ENCODE measurements at places on chromosomes 12 and 14. TPM values are rescaled to one million over a fixed set of nuclear protein-coding genes. Genes with fewer than 3 reads are reported as not detected.

DNA sequence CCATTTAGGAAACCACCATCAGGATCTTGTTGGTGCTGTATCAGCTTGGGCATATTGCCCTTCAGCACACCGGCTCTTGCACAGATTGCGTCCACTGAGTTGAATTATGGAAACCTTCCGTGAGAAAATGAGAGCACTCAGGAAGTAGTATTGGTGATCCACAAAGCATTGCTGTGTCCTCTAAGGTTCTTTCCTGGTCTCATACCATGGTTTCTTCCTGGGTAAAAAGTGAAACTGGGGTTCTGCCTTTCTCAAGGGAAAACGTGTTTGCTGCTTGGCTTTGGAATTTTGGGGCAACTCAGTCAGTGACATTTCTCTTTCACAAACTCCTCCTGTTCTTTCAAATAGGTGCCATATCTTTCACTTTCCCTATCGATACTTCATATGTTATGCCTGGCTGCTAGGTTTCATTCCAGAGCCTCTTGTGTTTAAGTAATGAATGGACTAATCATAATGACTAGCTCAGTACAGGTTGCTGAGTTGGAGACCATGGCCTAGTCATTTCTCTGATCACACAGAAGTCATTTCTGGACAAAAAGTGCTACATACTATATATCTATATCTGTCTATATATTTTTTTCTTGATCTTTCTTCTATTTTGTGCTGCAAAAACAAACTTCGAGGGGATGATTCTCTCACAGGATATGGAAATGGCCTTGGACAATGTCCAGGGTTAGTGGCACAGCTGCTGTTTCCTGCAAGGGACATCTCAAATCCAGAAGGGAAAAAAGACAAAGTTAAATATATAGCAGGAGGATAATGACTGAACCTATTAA, 423.4 kb downstream of the ZFP36L1 start:
- no peak for DNase-seq

DNA sequence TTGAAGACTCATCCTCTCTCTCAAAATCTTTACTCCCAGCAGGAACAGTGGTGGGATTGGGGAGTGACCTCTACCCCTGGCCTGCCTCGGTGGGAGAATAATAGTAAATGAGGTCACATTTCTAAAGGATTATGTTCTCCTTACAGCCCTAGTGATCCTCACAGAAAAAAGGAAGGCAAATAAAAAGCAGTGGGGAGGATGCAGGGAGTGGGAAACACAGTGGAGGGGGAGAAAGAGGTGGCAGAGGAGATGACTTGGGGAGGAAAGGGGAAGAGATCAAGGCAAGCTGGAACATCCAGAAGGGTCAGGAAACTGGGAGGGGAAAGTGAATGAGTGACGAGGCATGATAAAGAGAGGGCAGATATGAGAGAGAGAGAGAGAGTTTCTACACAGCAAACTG, 8.3 kb upstream of the SYNDIG1L start:
- DNase-seq, result no peak

DNA sequence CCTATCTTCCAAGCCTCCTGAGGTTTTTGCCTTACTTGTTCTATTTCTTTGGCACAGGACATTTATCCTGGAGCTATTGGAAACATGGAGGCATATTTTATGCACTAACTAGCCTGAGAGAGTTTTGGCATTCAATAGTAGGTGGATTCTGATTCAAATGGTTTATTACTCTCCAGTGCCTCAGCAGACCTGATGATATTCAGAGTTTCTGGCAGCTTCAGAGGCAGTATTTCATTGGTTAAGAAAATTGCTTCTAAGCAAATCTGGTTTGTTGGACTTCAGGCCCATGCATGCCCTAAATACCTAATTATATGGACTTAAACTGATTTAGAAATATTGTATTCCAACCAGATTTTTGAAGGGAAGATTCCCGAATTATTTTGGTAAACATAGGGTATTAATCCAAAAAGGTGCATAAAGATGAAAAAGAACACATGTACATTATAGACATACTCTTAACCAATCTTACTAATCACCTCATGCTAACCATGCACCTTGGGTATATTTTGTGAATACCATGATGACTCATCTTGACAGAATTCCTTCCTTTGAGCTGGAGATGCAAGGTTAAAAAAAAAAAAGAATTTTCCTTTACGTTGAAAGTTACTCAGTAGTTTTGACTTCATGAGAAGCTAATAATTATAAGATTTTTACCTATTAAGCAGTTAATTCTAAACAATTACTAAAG, 44.3 kb upstream of the KTN1 start:
- peak; percentile 59 for DNase-seq

DNA sequence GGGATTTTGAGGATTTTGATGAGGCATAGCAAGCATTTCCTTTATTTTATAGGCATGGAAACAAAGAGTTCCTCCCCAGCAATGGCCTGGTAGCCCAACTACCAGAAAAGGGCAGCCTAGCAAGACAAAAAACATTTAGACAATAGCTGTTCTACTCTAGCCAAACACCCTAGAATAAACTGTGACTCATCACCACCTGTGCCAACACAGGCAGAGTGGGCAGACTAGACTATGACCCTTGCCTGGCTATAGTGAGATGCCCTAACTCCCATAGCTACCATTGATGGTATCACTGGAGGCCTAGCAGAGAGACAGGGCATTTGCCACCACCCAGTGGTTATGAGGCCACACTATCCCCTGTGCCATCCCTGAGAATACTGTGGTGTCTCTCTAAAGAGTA, 15.5 kb upstream of the CCER1 start:
- peak; percentile 14 for DNase-seq

DNA sequence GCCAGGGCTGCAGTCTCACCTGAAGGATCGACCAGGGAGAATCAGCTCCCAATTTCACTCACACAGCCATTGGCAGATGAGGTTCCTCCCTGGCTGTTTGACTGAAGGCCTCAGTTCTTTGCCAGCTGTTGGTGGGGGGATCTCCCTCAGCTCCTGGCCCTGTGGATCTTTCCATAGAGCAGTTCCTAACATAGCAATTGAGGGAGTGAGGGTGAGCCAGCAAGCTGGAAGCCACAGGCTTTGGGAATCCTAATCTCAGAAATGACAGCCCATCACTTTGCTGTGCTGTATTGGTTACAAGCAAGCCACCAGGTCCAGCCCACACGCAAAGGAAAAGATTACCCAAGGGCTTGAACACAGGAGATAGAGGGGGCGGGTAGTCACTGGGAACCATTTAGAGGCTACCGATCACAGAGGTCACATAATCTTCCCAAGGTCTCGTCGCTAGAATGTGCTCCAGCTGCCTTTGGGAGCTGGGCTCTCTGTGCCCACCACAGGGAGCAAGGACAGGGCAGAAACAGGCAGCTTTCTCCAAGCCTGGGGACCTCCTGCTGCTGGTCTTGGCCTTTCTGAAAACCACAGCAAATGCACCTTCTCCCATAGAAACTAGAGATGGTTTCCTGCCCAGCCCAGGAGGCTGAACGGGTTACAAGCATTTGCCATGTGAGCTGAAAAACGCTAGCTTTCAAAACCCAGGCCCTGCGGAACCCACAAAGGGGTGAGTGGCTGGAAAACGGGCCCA, 4.6 kb upstream of the OTUB2 start:
- no peak for DNase-seq

- DNase-seq, result no peak
Observed at GRCh38 chr12:63875703-63876102, 31.2 kb downstream of the SRGAP1 start.

DNA sequence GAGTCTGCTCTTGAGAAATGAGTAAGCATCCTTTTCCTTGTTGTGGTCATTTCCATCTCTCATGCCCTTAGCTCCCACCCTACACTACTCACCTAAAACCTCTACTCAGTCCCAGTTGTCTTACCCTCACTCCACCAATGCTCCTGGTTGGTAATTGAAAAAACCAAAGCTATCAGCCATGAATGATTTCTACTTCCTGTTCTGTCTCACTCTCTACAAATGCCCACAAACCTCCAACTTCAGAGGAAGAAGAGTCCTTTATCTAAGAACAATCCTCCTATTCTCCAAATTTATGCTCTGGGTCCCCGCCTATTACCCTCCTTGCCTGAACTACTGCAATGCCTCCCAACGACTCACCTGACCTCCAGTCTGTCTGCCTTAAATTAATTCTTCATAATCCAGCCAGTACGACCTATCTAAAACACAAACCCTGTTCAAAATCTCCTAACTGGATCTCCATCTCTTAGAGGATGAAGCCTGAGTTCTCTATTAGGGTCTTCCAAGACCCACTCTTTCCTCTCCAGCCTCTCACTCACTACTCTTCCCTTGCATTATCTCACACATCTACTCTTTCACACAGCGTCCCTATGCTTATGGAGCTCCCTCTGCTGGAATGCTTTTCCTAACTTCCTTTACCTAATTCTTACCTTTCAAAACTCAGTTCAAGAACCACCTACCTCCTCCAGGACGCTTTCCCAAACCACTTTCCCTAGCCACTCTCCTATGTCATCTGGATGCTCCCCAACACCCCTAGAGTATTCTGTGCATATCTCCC, 2.2 kb downstream of the DHRS1 start:
- DNase-seq, result no peak

- DNase-seq, result no peak
Observed at GRCh38 chr12:55797550-55797949, 20.0 kb downstream of the SARNP start.

GRCh38 chr12:114011711-114012110, 45.6 kb upstream of the RBM19 start:
- DNase-seq, result no peak

DNA sequence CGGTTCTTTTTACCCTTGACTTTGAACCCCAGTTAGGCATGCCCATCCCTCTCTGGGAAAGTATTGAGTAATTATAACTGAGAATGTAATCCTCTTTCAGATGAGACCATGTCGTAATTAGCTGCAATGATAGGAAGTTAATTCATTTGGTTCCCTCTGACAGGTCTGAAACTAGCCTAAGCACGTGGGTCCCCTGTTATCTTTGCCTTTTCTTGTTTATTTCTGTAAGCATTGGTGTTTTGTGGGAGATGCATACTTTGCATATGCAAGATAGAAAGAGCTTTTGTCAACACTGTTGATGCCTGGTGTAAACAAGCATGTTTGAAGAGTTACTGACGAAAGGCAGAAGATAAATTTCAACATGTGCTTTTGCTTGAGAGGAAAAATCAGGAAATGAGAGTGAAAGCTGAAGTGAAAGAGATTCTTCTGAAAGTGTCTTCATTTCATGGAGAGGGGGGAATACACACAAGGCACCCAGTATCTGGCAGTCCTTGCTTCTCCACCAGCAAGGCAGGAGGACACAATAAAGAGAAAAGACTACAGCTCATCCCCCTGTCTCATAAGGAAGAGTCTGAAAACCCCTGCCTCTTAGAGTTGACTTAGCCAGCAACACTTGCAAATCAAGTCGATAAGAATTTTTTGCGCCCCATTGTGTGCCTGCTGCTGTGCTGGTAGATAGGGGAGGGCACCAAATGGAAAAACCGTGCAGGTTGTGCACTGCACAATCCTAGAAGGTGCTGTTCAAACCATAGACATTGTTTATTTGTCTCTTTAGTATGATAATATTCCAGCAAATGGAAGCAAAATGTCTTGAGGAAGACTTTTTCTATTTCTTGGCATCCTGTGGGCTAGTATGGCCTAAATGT, 77.8 kb downstream of the SLC24A4 start:
- peak; percentile 19 for DNase-seq

GRCh38 chr14:24150993-24151392, 3.7 kb downstream of the RNF31 start:
- DNase-seq, result no peak

- no peak for DNase-seq
Observed at GRCh38 chr12:109555431-109556315, 17.6 kb downstream of the MMAB start.

- no peak for DNase-seq
Observed at GRCh38 chr12:1907652-1908611, 10.5 kb downstream of the CACNA2D4 start.

DNA sequence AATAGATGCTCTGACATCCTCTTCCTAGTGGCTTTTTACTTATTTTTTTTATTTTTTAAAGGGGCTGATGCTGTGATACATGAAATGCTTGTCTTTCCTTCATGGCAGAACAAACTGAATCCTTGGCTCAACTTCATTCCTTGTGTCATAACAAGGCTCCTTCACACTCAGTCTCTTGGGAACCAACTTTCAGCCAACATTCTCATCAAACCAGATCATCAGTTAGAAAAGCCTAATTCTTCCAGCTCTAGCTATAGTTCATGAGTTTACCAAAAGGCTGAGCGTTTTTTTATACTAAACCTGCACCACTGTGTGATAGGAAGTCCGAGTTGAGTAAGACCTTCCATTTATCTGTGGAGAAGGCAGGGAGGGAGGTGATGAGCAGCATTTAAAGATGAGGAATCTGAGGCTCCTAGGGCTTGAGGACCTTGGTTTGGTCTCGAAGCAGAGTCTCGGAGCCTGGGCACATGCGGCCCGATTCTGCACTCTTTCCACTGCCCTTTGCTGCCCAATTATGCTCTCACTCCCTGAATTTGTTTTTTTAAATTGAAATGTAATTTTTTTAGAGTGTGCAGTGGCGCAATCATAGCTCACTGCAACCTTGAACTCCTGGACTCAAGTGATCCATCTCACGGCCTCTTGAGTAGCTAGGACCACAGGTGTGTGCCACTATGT, 8.2 kb downstream of the GPRC5D start:
- peak; percentile 12 for DNase-seq

DNA sequence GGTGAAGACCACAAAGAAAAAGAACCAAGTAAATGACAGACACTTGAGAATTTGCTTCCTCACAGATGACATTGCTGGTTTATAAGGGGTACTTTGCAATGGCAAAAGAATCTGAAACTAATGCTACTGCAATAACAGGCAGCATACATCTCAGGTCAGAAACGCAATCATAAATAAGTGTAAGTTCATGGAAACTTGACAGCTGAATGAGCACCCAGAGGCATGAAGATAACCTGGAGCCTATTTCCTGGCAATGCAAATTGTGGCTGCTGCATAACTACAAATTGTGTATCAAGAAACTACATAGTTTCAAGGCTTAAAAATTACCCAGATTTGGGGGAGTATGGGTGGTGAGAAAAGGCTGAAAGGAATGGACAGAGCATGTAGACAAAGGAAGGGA, 8.5 kb upstream of the MYO1A start:
- DNase-seq, result no peak

DNA sequence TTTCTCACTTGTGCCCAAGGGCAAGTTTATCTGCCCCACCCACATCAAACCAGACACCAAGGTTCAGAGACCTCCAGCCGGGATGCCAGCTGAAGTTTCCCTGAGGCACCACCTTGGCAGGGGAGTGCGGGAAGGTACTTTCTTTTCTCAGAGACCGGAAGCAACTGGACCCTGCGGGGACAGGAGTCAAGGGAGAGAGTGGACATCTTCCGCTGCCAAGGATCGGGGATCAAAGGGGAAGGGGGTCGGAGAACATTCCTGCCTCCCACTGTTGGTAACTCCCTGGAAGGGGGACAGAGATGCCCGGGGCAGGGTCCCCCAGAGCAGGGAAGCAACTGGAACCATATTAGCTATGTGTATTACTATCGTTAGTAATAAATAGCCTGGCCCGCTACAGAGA, 161.8 kb downstream of the DICER1 start:
- DNase-seq, result no peak

DNA sequence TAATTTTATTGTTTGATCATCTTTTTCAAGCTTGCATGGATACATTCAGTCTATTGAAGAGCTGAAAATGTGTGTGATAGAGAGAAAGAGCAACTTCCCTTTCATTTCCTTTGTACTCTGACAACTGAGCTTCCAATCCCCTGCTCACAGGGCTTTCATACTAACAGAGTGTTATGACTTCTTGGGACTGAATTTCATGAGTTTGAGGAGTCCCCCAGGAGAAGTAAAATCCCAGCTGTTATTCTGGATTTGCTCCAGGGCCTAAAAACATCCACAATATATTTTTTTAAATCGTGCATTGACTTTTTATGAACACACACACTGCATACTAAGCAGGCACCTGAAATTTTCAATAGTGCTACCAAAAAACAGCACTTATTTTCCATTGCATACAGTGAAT, 195.8 kb upstream of the CAND1 start:
- no peak for DNase-seq

Gene RFC5
- 9.9 TPM for total RNA-seq

Gene SMIM10L1
- 4.4 TPM for total RNA-seq

Gene SYCP3
- 0.26 TPM for total RNA-seq

All from fibroblast of lung (primary cell).